Psoas muscle (tissue), 8 donors: ENCODE measurements at places on chromosomes 1 and 21.
A peak's percentile ranks its signal among the peaks of the same experiment; 100 is the strongest.

DNA sequence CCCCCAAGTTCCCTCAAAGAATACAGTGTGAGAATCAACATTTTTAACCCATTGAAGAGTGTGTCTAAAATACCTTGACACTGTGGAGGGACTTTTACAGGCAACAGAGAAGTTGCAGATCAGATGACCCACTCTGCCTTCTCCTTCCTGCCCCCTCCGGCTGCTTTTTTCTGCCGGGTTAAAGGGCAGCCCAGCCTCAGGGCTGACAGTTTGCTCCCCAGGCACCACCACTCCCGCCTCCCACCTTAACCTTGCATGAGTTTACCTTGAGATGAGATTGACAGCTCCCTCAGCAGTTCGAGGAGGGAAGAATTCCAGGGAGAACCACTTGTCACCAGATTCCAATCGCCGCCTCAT is 3.2 kb downstream of the MTHFR start:
- no peak for DNase-seq

GRCh38 chr1:68276448-68276847 is 44.1 kb upstream of the WLS start:
- DNase-seq: no peak

- DNase-seq: no peak
Measured at GRCh38 chr1:21184276-21184675, 7.6 kb upstream of the EIF4G3 start.

- no peak for DNase-seq
Measured at GRCh38 chr1:31501505-31501904, 74.8 kb upstream of the TINAGL1 start.

GRCh38 chr1:51990478-51990965 is at the start of gene RAB3B:
Gene RAB3B, minus strand, starts transcription at chr1:51990700. Its CDS starts 13,583 bp downstream, at chr1:51977117.
- DNase-seq: peak; percentile 40

DNA sequence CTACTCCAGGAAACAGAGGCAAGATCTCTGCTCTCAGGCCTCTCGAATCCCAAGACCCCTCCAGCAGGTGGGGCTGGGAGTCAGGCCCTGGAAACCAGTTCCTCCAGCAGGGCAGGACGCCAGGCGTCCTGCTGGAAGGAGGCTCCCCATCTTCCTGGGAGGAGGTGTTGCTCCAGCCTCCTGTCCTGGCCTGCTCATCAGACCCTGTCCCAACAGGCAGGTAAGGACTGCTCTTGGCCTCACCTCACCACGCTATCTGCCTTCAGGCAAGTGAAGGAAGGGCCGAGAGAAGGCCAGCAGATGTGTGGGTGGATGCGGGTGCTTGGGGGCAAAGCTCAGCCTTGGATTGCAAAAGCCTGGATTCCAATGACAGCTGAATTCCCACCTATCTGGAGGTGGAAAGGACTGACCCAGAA is 82.9 kb downstream of the SSBP3 start:
- no peak for DNase-seq

DNA sequence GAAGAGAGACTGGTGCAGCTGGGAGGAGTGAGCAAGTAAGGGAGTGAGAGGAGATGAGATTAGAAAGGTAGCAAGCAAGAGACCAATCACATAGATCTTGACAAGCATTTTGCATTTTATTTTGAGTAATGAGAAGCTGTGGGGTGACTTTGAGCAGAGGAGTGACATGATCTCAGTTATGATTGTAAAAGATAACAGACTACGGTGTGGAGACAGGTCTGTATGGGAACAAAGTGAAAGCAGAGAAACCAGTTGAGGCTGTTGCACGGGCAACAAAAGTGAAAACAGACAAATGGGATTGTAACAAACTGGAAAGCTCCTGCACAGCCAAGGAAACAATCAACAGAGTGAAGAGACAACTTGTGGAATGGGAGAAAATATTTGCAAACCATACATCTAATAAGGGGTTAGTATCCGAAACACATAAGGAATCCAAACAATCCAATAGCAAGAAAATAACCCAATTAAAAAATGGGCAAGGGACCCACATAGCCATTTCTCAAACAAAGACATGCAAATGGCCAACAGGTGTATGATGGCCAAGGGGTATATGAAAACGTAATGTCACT is 68.4 kb downstream of the SNRPE start:
- DNase-seq: no peak

DNA sequence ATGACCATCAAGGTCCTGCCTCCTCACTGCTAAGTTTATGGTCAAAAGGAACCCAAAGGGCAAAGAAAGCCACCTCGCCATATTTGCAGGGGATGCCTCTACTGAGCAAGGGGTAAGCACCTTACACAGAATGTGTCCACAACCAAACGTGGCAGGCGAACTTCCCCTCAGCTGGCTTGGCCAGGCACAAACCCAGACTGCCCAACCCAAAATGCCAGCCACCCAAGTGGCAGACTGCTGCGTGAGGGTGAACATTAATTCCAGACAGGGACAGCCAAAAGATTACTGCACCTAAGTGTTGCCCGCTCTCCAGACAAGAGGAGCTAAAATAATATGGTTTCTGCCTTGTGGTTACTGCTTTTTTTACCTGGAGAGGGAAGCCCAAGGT is 16.0 kb downstream of the ZNF697 start:
- no peak for DNase-seq

GRCh38 chr1:113536182-113536780 is 146.0 kb downstream of the MAGI3 start:
- no peak for DNase-seq

- no peak for DNase-seq
Measured at GRCh38 chr1:168782559-168783116, 53.6 kb upstream of the DPT start.

GRCh38 chr1:176211396-176212165 is 4.5 kb upstream of the COP1 start:
- no peak for DNase-seq

DNA sequence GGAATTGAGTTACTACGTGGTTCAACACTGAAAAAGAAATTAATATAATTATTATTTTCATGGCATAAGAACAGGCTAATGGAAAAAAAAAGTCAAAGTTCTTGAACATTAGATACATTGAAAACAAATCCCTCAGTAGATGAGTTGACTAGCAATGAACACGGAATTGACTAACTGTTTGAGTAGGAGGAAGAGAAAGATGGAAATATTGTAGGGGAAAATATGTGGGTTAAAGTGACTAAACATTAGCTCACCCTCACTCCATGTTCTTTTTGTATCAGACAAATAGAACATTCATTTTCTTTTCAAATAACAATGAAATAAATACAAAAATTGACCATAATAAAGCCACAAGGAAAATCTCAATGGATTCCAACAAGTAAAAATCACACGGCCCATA is 84.3 kb downstream of the KCNK2 start:
- DNase-seq: no peak

DNA sequence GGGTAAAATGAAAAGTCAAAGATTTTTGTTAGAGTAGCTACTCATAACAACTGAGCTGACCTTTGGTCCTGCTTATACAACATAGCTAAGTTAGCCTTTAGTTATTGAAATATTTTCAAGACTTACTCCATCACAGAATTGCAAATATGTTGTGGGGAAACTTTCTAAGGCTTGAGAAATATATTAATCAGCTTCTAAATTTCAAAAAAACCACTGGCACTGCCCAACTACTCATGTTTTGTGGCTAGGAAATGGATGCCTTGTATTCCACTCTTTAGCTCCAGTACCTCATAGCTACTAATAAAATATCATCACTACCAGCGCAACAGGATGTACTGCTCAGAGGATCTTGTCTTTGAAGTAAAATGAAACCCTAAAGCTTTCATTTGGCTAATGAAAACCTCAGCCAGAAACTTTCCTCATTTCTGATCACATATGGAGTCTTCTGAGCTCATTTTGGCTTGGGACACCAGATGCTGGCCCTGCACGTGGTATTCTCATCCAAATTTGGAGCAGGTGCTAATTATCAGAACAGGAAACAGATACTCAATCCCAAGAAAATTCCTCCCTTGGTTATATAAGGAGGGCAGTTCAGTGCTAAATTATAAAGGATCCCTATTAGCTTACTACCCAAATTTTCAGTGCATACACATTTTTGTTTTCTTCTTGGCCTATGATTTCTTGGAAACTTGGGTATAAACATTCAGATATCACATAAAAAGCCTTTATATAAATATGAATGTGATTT is 690.7 kb downstream of the ADGRL2 start:
- no peak for DNase-seq

GRCh38 chr1:234856845-234857245 is 246.9 kb upstream of the IRF2BP2 start:
- no peak for DNase-seq

GRCh38 chr1:43994794-43995790 is 3.7 kb downstream of the CCDC24 start:
- DNase-seq: no peak

- DNase-seq: no peak
Measured at GRCh38 chr21:22898051-22898665, 1899.9 kb downstream of the NCAM2 start.

DNA sequence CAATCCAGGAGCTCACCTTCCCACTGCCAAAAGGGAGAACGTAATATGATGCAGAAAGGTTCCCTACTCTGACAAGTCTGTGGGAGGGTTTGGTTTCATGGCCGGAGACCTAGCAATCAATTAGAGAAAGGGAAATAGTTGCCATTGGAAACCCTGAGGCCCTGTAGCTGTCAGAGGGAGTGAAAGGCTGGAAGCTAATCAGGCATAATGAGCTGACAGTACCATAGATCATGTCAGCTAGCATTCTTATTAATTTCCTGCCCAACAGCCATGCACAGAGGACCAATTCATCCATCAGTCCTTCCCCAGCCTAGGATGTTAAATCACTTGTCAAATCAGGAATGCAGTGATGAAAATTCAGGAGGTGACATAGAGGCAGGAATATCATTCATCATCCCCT is 527.3 kb downstream of the PLPP3 start:
- no peak for DNase-seq

GRCh38 chr1:231806623-231807495 is 180.3 kb downstream of the DISC1 start:
- peak; percentile 70 for DNase-seq
